Stomach (tissue), 19 donors: ENCODE measurements at places on chromosomes 13 and 19. TPM values are rescaled to one million over a fixed set of nuclear protein-coding genes. Genes with fewer than 3 reads are reported as not detected.

PEAK3 gene
- not detected for polyA plus RNA-seq

GDF15 gene
- polyA plus RNA-seq, result 44.5 TPM

LGALS14 gene
- not detected for polyA plus RNA-seq

KLK2 gene
- not detected for polyA plus RNA-seq

CEACAM16 gene
- not detected for polyA plus RNA-seq

CYP2A6 gene
- not detected for polyA plus RNA-seq

GPR183 gene
- polyA plus RNA-seq, result 5.8 TPM

YJEFN3 gene
- polyA plus RNA-seq, result 14.5 TPM

EDDM13 gene
- polyA plus RNA-seq, result not detected

LAIR2 gene
- polyA plus RNA-seq, result 0.30 TPM

NXNL1 gene
- polyA plus RNA-seq, result not detected

CCDC70 gene
- polyA plus RNA-seq, result not detected

C1QTNF9B gene
- not detected for polyA plus RNA-seq

MADCAM1 gene
- polyA plus RNA-seq, result 2.3 TPM

SMIM7 gene
- 78.3 TPM for polyA plus RNA-seq

NOTCH3 gene
- 12.6 TPM for polyA plus RNA-seq

LRRC63 gene
- not detected for polyA plus RNA-seq

PLVAP gene
- 95.1 TPM for polyA plus RNA-seq

GPC5 gene
- polyA plus RNA-seq, result not detected

MBD3L3 gene
- not detected for polyA plus RNA-seq

SERPINE3 gene
- polyA plus RNA-seq, result not detected

ZNF665 gene
- polyA plus RNA-seq, result 1.2 TPM

RAB20 gene
- polyA plus RNA-seq, result 41.8 TPM

OLFM4 gene
- 167 TPM for polyA plus RNA-seq

FCAR gene
- 2.2 TPM for polyA plus RNA-seq

PRSS57 gene
- polyA plus RNA-seq, result not detected

SAFB2 gene
- 38.5 TPM for polyA plus RNA-seq

GNG7 gene
- polyA plus RNA-seq, result 5.0 TPM

IGFL1 gene
- polyA plus RNA-seq, result 0.50 TPM

MIR17HG gene
- not detected for polyA plus RNA-seq

CLEC11A gene
- 4.3 TPM for polyA plus RNA-seq

PPFIA3 gene
- 7.2 TPM for polyA plus RNA-seq

MAB21L1 gene
- 0.30 TPM for polyA plus RNA-seq

KLF1 gene
- polyA plus RNA-seq, result 0.05 TPM

ZNF497 gene
- polyA plus RNA-seq, result 0.12 TPM

CGB5 gene
- polyA plus RNA-seq, result not detected

DNAAF3 gene
- polyA plus RNA-seq, result 0.75 TPM

TMEM221 gene
- polyA plus RNA-seq, result 0.20 TPM
